GM23248 (cell line): ENCODE measurements at places on chromosomes 1 and 21. TPM values are rescaled to one million over a fixed set of nuclear protein-coding genes. Genes with fewer than 3 reads are reported as not detected.
A peak's percentile ranks its signal among the peaks of the same experiment; 100 is the strongest.

The RNU1-4 gene
- total RNA-seq: under 0.01 TPM in 1 of 2 replicates, not detected in the other

The VWA5B1 gene
- total RNA-seq: not detected in 2 replicates

The GPA33 gene
- not detected in 2 replicates for total RNA-seq

The SLAMF9 gene
- total RNA-seq: not detected in 2 replicates

The RIPK4 gene
- total RNA-seq: 0.54 and 1.0 TPM in 2 replicates

The DPYD gene
- total RNA-seq: 70.7 and 75.5 TPM in 2 replicates

The RAB25 gene
- not detected in 2 replicates for total RNA-seq

The NCAM2 gene
- total RNA-seq: 1.0 and 1.3 TPM in 2 replicates

DNA sequence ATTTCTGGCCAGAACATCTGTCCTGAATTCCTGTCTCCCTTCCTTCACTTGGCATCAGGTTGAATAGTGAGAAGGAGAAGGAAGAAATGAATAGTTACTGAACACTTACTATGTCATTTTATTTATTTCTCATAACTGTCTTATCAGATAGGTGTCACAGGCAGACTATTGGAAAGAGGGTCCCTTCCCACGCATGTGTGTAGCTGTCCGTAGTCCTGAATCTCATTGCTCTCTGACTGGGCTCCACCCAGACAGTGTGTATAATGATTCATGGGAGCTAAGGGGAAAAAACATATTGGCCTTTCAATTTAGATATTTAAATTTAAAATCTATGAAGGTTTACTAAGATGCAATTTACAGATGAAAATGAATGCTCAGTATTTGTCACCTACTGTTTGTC, 86.1 kb downstream of the OMA1 start:
- peak; percentile 49 for DNase-seq

- DNase-seq: peak; percentile 48
These were observed at the start of gene TMEM200B for GRCh38 chr1:29123887-29124365. TSS of gene TMEM200B (minus strand) at chr1:29123903. CDS start at chr1:29121828, 2,075 bp downstream.

DNA sequence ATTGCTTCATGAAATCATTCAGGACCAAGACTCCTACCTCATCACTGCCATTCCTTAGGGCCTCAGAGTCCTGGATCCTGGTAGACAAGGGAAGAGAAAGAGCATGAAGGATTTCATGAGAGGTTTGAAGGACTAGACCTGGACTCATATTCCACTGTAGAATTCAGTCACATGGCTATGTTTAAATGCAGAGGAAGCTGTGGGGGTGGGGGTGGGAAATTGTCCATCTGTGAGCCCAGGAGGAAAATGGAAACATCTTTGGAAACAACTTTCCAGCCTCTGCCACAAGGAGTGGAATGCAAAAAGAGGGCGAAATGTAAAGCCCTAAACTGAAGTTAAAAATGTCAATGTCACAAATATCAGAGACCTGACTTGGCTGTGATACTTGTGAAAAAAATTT, 73.0 kb downstream of the BRINP2 start:
- no peak for DNase-seq

- DNase-seq: peak; percentile 53
These were observed 90.7 kb upstream of the VAMP3 start for GRCh38 chr1:7680207-7680954.

DNA sequence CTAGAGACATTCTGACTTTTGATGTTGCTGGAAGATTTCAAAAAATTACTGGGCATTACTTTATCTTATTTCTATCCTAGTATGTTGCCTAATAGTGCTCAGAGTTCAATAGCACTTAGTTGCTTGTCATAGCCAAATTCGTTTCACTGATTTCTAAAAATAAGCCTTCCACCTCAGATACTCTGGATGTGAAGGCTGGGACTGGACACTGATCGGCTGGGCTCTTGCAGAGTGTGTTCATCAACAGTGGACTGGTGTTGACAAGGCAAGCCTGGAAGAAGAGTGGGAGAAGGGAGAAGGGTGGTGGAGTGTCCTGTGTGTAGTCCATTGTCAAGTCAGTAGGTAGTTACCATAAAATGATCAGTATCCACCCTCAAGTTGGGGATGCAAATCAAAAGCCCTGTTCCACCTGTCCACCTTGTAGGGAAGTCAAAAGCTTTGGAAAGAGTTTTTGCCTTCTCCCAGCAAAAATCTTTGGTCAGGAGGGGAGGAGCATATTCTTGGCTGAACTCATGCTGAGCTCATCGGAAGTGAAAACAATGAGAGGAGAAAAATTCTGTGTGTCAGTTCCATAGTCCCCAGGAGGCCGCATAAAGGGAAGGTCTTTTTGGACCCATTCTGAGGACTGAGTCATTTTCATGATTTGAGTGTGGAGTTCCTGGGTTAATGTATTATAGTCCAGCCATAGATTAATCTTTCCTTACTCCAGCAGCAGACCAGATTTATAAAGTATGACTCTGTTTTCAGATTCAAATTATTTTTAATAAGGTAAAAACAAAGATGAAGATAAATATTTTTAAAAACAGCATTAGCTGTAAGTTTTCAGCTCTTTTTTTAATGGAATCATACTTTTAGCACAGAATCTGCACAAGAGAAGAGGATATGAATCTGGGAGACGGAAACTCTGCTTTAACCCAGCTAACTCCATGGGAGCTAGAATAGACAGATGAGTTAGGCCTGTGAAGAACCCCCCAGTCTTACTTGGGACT, 99.5 kb upstream of the BMP8A start:
- DNase-seq: peak; percentile 95

GRCh38 chr1:8481650-8482380, 163.9 kb downstream of the SLC45A1 start:
- DNase-seq: peak; percentile 56

GRCh38 chr1:77831566-77831965, 52.1 kb downstream of the MIGA1 start:
- DNase-seq: peak; percentile 32

DNA sequence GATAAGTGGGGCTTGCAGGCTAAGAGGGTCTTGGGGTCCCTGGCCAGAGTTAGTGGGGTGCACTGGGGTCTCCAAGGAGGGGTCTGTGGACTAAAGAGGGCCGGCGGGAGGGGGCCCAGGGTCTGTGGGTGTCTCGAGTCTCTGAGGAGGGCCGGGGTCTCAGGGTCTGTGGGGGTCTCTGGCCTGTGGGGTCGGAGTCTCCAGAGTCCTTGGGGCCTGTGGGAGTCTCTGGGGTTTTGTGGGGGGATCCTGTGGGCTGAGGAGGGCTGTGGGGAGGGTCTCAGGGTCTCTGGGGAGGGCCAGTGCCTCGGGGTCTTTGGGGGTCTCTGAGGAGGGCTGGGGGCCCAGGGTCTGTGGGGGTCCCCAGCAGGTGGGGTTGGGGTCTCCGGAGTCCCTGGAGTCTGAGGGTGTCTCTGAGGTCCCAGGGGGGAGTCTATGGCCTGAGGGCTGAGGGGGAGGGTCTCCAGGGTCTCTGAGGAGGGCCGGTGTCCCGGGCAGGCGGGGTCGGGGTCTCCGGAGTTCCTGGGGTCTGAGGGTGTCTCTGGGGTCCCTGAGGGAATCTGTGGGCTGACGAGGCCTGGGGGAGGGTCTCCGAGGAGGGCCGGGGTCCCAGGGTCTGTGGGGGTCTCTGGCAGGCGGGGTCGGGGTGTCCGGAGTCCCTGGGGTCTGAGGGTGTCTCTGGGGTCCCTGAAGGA, 628 bp upstream of the PLEKHM2 start:
- no peak for DNase-seq

DNA sequence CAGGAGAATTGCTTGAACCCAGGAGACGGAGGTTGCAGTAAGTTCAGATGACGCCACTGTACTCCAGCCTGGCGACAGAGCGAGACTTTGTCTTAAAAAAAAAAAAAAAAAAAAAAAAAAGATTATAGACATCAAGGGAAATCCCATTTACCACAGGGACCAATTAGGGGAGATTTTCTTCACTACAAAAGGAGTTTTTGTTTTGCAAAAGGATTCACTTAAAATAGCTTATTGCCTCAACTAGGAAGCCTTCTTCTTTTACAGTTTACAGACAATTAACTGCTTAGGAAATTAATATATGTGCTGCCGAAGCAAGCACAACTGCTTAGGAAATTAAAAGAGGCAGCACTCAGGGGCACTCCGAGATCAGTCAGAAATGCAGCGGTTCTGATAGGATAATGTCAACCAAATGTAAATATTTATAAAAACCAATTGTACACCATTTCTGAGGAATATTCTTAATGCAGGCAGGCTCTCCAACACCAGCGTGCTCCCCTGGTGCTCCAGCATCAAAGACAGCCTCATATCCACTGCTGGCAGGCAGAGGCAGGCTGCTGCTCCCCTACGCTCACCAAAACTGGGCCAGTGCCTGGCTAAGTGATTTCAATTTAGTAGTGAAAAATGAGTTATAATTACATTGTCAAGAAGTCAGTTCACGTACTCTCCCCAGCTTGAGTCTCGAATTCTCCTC, 107.9 kb upstream of the RAB4A start:
- DNase-seq: no peak

GRCh38 chr1:220873868-220874655, 5.2 kb upstream of the HLX start:
- peak; percentile 74 for DNase-seq

DNA sequence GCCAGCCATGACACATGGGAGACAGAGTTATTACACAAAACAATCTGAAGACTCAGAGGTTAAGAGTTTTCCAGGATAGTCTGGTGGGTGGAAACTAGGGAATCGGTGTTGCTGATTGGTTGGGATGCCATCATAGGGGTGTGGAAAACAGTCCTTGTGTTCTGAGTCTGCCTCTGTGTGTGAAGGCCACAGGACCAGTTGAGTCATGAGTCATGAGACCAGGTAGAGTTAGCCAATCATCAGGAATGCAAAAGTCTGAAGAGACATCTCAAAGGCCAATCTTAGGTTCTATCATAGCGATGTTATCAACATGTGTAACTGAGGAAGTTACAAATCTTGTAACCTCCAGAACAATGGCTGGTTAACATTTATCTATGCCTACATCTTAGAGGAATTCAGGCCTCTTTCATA, 49.7 kb upstream of the NEK7 start:
- DNase-seq: peak; percentile 58

DNA sequence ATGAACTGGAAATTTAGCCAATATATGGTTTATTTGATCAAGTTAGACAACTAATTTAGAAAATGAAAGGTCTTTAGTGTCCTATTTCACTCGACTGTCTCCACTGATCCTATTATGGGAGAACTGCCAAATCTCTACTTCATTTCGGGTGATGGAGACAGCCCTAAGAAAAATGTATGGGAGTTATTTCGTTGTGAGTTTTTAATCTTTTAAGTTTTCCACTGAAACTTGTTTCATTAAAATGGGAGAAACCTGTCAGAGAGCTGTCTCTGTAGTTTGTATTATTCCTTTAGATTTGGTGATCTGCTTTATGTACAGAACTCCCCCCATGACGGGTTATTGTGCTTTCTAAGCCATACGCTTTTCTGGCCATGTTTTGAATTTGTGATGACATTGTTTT, 899.7 kb downstream of the ADGRL2 start:
- DNase-seq: no peak

DNA sequence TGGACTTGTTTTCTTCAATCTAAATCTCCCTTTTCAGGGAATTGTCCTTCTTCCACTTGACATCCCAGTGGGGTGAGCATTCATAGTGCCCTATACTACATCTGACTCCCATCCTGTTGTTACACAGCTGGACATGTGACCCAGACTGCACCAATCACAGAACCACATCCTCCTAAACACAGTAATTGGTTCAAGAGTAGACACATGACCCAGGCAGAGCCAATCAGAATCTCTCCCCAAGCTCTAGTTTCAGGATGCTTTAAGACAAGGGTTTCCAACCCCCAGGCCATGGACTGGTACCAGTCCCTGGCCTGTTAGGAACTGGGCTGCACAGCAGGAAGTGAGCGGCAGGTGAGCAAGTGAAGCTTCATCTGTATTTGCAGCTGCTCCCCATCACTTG, 5.6 kb upstream of the DDOST start:
- peak; percentile 20 for DNase-seq

DNA sequence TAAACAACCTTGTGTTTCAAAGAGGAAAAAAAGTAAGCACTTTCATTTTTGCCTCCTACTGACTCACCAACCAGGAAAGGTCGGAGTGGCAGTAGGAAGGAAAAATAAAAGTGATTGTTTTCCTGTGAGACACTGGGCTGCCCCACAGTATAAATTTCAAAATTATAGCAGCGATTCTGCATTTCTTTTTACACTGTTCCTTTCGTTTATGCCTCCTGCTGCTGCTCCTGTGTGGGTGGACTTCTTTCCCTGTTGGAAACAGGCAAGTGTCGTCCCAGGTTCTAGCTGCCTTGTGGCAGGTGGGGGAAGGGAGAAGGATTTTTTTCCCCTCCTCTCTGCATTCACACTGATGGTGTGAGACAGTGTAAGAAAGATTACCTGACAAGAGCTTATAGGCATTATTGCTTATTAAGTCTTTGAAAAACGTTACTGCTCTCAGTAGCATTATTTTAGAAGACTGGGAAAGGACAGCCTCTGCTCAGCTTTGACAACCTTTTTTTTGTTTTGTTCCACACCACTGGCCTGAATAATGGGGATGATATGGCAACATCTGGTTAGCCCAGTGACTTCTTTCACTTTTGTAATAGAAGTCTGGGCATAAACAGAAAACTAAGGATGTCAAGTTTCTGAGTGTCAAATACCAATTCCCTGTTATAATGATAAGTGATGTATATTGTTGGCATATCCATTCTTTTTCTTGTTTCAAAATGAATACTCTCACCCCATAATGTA, 77.9 kb downstream of the NEK7 start:
- peak; percentile 68 for DNase-seq

DNA sequence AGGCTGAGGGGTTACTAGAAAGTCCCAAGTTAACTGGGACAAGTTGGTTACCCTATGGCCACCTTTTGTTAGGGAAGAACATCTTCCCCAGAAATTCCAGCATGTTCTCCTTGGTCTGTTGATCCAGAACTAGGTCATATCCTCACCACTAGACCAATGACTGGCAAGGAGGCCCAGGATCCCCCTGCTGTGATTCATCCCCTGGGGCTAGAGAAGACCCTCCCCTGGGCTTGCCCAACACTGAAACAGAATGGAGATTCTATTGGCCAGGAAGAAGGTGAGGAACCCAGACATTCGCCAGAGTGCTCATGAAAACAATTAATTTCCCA, 90.1 kb upstream of the SIM2 start:
- DNase-seq: no peak

GRCh38 chr1:110280126-110280525, 59.1 kb upstream of the RBM15 start:
- no peak for DNase-seq

DNA sequence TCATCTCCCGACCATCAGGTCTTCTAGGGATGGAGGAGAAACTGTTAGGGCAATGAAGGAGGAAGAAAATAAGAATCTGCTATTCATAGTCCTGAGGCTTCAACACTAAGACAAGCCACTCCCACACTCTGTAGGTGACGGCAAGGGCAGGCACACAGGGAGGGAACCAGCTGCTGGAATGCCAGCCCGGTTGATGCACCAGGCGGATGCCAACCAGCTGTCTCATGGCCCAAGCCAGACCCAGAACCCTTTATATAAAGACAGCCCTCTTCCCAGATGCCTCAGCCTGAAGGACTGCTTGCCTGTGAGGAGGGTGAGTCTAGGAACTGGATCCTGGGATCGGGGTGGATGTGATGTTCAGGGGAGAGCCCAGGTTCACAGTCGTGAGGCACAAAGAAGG, at the start of gene KPRP:
TSS of gene KPRP (plus strand) at position 279 of the 400 bp plus-strand sequence. CDS start 1,564 bp downstream, outside the sequence.
- peak; percentile 42 for DNase-seq

DNA sequence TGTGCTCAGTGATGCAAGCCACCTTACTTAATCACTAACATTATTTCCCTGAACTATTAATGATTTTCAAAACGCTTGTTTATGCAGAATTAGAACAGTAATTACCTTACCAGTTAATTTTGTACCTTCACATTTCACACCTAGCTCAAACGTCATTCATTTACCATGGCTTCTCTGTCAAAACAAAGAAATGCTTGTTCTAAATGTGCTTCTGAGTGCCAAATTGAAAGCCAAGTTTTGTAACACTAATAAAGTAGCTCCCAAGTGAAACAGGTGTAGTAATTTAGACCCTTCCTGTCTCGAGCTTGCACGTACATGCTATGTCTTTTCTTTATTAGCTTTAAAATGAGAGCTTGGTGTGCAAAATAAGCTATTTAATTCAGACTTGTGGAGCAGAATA, 533.7 kb upstream of the PKN2 start:
- no peak for DNase-seq
